ENCODE measurements at places on chromosomes 5 and 9. TPM values are rescaled to one million over a fixed set of nuclear protein-coding genes. Genes with fewer than 3 reads are reported as not detected.

- DNase-seq = no peak
Observed at GRCh38 chr9:135347461-135347860, 132.1 kb upstream of the PPP1R26 start.

- DNase-seq = no peak
Observed at GRCh38 chr5:124393584-124394379, 352.7 kb downstream of the ZNF608 start.

GRCh38 chr5:64201996-64202395, 36.4 kb downstream of the RNF180 start:
- DNase-seq = no peak

DNA sequence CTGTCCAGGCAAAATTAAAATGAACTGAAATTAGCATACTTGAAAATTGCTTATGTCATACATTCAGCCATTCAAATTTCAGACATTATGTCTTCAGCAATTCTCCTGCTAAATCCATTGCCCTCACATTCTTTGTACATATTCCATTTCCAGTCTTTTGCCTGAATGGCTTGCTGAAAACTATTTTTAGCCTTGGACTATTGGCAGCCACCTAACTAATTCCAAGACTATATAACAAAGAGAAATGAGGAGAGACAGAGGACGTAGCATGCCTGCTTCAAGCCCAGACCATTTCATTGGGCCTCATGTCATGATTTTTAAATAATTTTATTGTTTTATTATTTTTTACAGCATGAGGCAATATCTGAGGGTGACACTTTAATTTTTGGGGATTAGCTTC, 100.3 kb downstream of the MRPS30 start:
- no peak for DNase-seq

DNA sequence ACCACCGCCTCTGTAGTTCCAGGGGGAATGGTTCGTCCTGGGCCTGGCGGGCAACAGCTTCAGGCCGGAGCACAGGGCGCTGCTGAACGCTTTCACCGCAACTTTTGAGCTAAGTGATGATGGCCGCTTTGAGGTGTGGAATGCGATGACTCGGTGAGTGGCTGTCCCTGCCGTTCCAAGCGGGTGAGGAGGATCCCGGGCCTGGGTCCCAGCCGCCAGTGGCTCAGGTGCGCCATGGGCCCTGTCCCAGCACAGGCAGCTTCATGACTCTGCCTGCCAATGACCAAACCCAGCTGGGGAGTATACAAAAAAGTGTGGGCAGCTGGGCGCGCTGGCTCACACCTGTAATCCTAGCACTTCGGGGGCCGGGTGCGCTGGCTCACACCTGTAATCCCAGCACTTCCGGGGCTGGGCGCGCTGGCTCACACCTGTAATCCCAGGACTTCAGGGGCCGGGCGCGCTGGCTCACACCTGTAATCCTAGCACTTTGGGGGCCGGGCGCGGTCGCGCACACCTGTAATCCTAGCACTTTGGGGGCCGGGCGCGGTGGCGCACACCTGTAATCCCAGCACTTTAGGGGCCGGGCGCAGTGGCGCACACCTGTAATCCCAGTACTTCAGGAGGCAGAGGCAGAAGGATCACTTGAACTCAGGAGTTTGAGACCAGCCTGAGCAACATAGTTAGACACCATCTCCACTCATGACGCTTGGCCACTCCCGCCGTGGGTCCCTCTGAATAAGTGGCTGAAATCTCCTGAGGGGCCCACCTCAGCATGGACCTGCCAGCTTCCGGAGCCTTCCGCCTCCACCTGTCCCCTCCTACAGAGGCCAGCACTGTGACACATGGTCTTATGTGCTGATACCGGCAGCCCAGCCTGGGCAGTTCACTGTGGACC, 1.1 kb downstream of the LCN12 start:
- no peak for DNase-seq

DNA sequence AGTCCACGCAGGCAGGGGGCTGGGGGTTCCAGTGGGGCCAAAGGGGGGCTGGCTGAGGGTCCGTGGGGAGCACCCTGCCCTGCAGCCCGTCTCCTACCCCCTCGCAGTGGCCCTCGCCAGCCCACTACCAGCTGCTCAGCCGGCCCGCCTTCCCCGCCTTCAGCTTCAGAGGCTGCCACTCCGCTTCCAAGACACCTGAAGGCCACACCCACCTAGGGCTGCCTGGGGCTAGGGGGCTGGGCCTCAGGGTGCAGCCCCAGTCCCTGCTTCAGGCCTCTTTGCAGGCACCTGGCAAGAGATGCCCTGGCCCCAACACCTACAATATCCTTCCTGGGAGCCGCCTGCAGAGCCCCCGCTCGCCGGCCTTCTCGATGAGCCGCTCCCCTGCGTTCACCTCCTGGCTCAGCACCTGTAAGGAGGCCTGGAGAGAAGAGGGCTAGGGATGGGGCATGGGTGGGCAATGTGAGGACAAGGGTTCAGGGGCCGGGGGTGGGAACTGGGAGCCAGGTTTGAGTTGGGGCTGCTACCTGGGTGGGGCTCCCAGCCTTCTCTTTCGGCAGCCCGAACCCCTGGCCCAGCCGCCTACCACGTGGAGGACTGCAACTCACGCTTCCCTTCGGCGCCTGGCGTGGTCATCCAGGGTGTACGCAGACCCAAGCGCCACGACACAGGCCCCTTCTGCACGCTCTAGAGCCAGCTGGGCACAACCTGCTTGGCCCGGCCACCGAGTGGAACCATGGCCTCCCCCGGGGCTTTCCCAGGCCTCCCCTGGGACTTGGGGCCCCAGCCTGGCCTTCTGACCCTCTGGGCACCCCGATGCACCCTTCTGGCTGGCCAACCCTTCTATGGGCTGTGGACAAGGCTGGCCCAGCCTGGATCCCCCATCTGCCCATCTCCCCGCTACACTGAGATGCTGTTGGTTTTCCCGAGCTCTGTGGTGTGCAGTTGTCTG, 1.7 kb downstream of the STPG3 start:
- DNase-seq = no peak

DNA sequence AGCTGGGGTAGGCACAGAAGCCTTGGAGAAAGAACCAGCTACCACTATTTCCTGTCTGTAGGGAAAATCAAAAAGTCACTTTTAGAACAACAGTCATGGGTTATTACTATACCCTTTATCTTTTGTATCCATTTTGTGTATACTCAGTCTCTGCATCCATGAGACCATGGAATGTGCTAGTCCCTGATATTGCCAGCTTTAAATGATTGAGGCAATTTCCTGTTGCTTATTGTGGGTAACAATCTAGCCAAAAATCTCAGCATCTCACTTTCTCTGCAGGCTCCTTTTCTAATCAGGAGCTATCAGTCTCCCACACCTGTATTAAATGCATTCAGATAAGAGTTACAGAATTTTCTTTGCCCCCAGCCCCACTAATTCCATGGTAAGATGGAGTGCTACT, 968 bp upstream of the KDM3B start:
- no peak for DNase-seq

- peak; percentile 42 for DNase-seq
Observed at GRCh38 chr5:136655468-136655867, 290.1 kb upstream of the TRPC7 start.

DNA sequence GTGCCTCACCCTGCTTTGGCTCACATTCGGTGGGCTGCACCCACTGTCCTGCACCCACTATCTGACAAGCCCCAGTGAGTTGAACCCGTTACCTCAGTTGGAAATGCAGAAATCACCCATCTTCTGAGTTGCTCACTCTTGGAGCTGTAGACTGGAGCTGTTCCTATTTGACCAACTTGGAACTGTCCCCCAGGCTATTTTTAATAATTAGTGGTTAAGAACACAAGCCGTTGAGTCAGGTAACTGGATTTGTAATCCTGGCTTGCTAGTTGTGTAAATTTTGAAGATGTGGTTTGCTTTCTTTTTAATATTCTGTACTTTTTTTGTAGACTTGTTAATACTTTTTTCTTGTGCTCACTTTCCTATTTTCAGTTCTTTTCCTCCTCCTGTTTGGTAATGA, 81.2 kb downstream of the CNTLN start:
- DNase-seq = no peak

GRCh38 chr9:121744002-121744686, 92.7 kb downstream of the DAB2IP start:
- DNase-seq = peak; percentile 43

GRCh38 chr9:84322828-84323227, 17.7 kb downstream of the SLC28A3 start:
- DNase-seq = peak; percentile 79

DNA sequence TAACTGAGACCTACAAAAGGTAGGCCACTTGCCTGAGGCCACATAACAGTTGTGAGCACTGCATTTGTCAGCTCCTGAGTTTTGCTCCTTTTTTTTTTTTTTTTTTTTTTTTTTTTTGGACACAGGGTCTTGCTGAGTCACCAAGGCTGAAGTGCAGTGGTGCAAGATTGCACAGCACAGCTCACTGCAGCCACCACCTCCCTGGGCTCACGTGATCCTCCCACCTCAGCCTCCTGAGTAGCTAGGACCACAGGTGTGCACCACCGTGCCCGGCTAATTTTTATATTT, 37.1 kb downstream of the LAMC3 start:
- no peak for DNase-seq

- DNase-seq = no peak
Observed at GRCh38 chr5:116438979-116439554, 135.6 kb downstream of the SEMA6A start.

DNA sequence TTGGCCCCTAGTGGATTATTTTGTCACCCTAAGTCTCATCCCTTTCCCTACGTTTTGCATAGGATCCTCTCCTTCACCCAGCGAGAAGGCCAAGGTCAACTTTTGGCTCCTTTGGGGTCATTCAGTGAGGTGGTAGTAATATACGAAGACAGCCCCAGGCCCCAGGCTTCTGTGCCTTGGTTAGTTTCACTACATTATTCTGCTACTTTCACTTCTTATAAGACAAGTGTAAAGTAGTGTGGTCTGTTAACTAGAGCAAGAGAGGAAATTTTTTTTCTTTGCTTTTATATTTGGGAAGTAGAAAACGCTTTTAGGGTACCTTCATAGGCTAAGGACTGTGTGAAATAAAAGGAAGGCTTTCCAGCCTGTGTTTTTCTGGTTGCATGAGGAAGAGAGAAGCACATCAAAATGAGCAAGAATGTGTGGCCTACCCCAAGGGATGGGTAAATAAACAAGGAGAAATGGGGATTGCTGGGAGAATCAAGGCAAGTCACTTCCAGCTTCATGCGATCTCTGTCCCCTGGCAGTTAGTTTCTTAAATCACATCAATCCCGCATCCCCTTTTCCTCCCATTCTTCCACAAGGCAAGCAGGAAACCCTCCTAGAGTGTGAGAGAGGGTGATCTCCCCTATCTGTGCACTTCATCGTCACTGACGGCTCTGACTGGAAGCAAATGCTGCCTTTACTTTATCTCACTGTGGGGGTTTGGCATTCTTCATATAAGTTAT, 677.0 kb upstream of the WWC1 start:
- peak; percentile 6 for DNase-seq

DNA sequence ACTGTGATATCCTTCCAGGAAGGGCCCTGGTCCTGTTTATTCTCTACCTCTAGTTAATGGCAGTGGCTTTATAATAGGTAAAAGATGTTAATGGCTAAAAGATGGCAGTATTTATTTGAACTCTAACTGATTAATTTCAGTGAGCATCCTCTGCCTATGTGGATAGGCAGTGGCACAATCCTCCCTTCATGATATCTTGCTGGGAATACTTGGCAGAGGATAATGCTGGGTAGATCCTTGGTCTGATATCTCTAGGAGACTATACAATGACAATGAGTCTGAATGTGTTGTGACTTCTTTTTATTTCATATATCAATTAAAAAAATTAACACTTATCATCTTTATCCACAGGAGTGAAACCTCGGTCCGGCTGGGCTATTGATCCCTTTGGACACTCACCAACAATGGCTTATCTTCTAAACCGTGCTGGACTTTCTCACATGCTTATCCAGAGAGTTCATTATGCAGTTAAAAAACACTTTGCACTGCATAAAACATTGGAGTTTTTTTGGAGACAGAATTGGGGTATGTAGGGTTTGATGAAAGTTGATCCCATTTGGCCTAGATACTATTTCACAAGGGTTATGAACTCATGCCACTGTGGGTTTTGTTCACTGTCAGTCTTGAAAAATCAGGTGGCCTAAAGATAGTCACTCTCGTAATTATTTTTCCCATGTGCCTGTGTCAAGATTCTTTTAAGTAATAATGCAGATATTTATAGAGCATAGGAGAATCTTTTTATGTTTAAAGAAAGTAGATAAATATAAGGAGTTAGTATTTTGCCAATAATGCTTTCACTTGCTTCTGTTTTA, 77.7 kb downstream of the MAN2A1 start:
- DNase-seq = no peak

DNA sequence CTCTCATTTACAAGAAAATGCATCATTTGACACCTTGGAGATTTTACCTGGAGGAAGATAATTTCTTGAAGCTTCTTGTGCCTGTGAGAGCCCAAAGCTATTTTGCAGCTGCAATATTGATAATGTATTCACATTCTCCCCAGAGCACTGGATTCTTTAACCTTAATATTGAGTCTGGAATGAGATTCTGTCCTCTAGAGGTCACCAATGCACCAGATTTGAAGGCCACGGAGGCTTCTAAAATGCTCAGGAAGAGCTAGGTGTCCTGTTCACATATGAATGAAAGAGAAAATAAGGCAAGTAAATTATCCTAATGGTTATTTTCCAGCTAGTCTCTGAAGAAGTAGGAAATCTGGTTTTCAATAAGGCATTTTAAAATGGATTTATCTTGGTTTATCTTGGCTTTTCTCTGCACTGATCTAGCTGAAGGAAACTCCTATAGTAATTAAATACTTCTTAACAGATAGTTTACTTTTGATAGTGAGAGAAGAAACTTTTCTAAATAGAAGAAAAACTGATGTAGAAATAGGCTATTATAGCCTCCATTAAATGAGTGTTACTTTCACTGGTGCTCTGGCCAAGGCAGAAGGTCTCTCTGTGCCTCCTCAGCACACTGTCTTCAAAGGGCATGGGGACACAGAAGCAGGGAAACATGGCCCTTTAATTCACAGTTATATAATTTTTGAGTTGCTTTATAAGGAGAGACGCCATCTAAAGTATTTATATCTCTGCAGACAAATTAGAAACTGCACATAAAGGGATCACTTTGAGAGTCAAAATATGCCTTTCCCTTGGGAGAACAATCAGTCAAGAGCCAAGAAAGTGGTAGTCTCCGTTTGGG, 297.0 kb upstream of the ACTBL2 start:
- peak; percentile 83 for DNase-seq

- peak; percentile 44 for DNase-seq
Observed at GRCh38 chr5:6766604-6767093, 53.4 kb downstream of the TENT4A start.

DNA sequence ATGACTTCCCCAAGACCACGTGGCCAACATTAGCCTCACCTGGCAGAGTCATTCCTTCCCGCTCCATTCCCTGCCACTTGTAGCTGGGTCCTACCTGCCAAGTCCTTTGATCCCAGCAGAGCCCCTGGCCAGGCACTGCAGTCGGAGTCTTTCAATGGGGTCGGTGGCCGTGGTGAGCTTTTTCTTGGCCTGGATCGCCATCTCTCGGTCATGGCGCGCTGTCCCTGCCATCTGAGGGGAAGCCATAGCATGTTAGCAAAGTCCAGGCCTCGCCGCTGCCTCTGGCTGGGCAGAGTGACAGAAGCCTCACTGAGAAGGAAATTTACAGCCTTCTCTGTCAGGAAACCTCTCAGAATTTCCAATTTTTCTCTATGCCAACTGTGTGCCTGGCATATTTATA, 17.5 kb downstream of the CAPSL start:
- DNase-seq = no peak

KCNV2 gene
- not detected for polyA plus RNA-seq

LCN1 gene
- not detected for polyA plus RNA-seq

TAF9 gene
- polyA plus RNA-seq = 98.4 TPM

ZDHHC11B gene
- polyA plus RNA-seq = not detected

CDC25C gene
- polyA plus RNA-seq = 7.3 TPM

ADRA1B gene
- 1.5 TPM for polyA plus RNA-seq

WHRN gene
- polyA plus RNA-seq = 2.8 TPM

SAP30L gene
- 17.6 TPM for polyA plus RNA-seq

PRLR gene
- polyA plus RNA-seq = 0.24 TPM

MAMDC4 gene
- polyA plus RNA-seq = 5.0 TPM

ADRB2 gene
- polyA plus RNA-seq = 2.7 TPM

Data from IMR-90 (cell line).